ENCODE measurements at places on chromosomes 7 and 10.

GRCh38 chr7:19376538-19376937, 231.3 kb upstream of the FERD3L start:
- DNase-seq: no peak

- DNase-seq: no peak
These were observed 78.7 kb downstream of the CLEC2L start for GRCh38 chr7:139602143-139602722.

DNA sequence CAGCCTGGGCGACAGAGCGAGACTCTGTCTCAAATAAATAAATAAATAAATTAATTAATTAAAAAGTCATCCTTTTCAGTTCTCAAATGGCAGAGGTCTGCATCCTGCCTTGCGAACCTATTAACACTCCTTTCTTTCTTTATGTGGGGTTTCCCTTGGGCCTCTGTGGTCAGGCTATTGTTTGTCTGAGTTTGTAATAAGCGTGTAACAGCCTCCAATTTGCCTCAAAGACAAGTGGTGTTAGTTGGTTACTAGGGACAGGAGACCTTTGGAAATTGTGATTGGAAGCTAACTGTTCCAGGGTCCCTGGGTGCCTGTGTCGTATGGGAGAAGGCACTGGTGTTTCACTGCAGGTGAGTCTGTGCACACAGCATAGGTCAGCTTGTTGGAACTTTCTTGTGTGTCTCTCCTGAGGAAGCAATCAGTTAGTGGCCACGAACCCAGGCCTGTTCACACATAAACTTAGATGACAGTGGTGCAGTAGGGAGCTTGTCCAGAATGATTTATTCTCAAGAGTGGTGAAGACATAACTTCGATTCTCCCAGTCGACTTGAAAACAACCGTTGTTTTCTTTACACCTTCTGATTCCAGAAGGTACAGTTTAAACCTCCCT, 33.5 kb downstream of the TCF7L2 start:
- no peak for DNase-seq

- no peak for DNase-seq
These were observed 162.3 kb downstream of the INHBA start for GRCh38 chr7:41540601-41541000.

DNA sequence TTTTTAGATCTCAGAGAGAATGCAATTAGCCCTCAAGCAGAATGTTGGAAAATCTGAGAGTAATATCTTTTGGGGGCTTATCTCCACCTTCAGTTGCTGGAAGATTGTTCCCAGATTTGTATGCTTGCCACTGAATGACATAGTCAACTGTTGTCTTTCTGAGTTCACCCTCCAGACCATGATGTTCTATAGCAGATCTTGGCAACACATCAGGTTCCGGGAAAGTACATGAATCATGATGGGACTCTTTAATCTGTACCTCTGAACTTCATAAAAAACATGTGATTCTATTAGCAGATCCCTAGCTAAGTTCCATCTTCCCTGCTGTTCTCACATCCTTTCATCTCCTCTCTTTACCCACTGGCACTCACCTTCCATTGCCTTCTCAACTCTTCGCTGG, 68.9 kb downstream of the PLCE1 start:
- DNase-seq: no peak

GRCh38 chr7:129832701-129833227, 120.0 kb downstream of the UBE2H start:
- DNase-seq: no peak

Measured in CD4-positive, alpha-beta T cell treated with Interleukin-6 for 4 hours (primary cell).